Activated CD8-positive, alpha-beta memory T cell treated with anti-CD3 and anti-CD28 coated beads for 4 hours (primary cell): ENCODE measurements at places on chromosomes 7 and 10.

DNA sequence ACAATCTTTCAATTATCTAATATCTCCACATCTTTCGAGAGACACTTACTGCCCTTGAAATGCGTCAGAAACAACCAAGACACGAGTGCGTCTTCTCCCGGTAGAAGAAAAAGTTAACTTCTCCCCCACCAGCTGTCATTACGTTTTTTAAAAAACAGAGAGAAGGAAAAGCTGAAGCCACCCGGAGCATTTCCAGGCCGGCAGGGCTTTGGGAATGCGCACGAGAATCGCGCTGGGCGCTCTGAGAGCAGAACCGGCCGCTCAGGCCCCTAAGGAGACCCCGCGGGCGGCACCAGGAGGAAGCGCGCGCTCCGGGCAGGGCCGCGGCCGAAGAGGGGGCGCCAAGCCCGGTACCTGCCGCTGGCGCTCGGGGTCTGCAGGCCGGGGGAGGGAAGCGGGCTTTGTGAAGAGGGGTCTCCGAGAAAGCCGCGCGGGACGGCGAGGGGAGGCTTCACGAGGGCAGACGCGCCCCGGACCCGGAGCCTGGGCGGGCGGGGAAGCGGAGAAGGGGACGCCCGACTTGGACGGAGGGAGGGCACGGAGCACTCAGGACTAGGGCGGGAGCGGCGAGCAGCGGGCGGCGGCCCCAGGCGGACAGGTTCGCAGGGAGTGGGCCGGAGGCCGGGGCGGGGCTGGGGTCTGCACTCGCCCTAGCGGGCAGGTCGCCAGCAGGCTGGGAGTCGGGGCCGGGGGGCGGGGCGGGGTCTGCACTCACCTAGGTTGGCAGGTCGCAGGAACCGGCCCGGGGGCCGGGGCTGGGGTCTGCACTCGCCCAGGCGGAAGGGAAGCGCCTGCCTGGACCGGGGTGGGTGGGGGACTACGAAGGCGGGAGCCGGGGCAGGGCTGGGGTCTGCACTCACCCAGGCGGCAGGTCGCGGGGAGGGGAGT, 932 bp downstream of the ESYT2 start:
- no peak for DNase-seq

GRCh38 chr7:102153599-102153946, 133.1 kb upstream of the SH2B2 start:
- no peak for DNase-seq

GRCh38 chr10:58335306-58336005, 650 bp downstream of the UBE2D1 start:
- DNase-seq, result no peak

DNA sequence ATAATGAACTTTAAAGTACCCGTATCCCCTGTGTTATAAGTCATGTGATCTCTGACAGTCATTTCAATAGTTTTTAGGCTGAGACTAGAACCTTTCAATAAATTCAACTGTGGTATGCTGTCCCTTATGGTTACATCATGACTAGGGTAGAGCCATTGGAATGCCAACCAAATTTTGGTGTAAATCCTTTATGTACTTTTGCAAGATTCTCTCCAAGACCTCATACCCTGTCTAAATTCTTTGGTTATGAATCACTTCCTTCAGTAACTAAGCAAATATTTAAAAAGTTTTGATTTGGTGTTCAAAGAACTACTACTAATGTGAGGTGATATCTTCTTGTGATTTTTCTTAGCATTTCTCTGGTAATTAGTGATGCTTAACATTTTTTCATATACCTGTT, 20.8 kb upstream of the OR6B1 start:
- DNase-seq, result no peak

- no peak for DNase-seq
These were observed 9.0 kb downstream of the RPEL1 start for GRCh38 chr10:103254538-103255325.

GRCh38 chr7:106864298-106865081, 592 bp upstream of the PIK3CG start:
- no peak for DNase-seq

DNA sequence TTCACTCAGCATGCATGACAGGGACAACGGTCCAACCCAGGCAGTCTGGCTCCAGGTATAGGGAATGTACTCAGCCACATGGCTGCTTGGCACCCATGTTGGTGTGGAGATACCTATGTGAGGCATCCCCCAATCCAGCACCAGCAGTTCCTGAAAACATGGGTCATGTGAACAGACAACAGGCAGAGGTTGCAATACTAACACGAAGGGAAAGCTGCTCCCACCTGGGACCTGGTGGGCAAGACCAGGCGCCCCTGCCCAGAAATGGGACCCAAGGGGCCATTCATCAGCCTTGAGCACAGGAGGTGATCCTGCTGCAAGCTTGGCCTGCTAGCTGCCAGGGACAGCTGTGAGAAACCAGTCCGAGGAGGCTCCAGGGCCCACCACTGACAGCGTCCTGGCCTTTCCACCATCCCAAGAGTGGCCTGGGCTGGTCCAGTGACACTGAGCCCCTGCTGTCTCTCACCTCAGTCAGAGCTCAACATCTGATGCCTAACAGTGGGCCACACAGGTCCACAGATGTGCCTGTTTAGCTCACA, 142.3 kb downstream of the ARHGAP22 start:
- no peak for DNase-seq

DNA sequence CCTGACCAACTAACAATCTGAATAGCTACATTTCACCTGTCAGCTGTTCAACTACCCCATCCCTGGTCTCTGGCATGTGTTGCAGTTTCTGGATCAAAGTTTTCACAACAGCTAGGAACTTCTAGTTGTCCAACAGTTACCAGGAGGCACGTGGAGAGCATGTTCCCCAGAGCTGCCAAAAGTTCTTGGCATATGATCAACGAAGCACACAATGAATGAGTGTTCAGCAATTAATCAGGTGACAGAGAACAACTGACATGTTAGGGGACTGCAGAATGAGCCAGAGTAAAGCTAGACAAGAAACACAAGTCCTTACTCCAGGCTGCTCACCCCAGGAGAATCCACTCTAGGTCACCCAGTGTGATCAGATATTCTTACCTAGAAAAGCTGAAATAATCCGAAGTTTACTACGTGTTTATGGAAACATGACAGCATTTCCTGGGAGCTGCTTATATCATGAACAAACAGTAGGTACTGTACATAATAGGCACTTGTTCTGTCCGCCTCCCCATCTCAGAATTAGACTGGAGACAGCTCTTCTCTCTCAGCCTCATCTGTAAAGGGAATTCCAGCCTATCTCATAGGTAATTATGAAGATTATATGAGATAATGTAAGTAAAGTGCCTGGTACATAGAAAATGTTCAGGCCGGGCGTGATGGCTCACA, 50.6 kb downstream of the ZNF438 start:
- no peak for DNase-seq

DNA sequence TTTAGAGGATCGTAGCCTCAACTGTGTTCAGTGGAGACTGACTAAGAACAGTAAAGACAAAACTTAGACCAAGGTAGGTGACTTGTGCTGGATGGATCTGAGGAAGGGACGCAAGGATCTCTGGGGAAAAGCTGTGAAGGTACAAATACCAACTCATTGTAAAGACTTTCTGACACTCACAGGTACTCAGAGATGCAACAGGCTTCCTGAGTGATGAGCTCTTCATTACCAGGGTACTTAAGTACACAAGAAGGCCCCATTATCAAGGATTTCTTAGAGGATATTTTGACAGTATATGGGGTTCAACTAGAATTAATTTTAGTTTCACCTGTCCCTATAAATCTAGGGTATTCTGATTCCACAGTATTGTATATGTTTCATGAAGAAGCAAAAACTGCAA, 440.7 kb downstream of the PLXDC2 start:
- no peak for DNase-seq

DNA sequence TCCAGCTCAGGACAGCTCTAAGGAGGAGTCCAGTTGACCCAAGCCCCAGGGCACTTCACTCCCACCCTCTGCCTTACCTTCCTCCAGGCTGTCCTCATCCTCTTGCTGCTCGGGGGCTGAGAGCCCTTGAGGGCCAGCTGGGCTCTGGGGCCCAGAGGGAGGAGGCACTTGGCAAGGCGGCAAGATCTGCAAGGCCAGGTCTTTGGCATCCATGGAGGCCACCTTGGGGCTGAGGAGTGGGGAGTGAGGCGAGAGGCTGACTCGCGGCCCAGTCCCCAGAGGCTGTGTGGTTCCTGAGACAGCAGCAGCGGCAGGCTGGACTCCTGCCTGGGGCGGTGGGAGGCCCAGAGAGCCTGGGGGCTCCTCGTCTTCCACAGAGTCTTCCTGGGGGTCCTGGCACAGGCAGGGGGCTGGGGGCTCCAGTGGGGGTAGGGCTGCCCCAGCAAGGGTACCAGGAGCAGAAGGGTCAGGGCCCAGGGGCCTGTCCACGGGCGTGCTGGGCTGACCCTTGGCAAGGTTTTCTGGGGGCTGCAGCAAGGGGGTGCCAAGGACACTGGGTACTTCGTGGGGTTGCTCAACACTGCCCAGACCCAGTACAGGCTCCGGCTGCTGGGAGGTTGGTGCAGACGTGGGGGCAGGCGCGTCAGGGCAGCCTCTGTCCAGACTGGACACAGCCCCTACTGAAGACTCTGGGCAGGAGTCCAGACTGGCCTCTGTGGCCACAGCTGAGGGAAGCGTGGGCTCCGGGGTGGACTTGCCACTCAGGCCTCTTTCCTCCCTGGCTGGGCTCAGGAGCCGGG, 6.5 kb downstream of the NACAD start:
- DNase-seq, result no peak

DNA sequence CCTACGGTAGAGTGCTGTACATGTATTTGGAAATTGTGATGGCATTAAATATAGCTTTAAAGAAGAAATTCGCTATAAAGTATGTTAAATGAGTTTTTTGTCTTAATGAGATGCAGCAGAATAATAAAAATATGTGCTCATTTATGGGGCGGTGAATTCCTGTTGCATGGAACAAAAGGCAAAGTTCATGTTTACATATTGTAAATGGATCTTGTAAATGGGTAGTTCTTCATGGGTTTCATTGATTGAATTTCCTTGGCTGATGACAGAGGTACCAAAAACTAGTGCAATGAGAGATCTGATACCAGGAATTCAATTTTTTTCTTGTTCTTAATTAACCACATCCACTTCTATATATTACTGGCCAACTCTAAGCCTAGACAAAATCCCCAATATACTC, 284.2 kb downstream of the SUGCT start:
- no peak for DNase-seq

DNA sequence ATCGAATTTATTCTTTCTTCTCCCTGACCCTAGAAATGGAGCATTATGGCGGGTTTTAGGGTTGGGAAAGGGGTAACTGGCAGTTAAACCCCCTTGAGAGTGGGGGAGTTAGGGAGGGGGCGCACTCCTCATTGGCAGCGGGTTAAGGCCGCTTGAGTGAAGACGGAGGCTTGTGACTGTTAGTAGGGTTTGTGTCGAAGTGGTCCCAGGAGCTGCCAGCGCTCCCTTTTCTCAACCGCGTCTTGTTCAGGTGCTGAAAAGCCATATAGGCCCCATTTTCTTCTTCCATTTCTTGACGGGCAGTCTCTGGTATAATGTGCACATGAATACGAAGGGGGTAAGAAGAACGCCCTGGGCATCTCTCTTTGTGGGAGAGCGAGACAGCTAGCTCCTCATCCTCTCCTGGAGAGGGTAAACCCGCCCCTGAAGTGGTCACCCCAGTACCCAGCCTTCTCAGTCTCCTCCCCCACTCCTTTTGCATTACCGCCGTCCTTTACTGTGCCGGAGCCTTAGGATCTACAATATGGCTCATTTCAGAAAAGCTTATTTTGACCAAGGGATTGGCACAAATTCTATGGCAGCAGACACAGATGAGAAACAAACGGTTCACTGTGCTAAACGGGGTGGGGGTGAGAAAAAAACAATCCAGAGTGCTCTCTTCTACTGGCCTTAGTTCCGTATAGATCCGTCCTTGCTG, 836 bp downstream of the KMT2E start:
- no peak for DNase-seq

DNA sequence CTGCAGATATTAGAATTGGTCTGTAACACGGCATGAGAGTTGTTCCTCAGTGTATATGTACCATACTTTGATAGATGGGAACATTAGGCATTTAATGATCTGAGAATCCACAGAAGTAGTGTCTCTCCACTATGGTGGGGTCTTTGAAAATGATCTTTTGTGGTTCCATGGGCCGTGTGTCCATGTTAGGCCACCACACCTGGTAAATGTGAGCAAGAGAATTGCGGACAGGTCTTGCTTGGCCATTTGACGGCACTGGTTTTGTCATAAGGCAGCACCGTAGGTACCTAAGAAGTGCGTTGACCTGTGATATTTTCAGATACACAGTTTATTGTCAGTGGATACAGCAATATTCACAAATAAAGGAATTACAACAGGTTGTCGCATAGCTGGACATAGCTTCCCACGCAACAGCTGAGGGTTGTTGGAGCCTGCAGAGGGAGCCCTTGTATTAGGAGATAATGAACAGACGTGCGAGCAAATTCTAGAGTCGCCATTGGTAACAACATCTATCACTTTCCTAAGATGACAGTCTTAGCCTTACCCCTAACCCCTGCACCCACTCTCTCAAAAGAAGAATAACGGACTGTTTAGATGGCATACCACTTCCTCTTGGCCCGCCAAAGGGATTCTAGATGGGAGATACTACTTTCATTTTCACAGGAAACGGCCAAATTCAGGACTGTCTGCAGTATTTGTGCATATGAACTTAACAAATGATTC, 111.4 kb downstream of the COL28A1 start:
- no peak for DNase-seq

DNA sequence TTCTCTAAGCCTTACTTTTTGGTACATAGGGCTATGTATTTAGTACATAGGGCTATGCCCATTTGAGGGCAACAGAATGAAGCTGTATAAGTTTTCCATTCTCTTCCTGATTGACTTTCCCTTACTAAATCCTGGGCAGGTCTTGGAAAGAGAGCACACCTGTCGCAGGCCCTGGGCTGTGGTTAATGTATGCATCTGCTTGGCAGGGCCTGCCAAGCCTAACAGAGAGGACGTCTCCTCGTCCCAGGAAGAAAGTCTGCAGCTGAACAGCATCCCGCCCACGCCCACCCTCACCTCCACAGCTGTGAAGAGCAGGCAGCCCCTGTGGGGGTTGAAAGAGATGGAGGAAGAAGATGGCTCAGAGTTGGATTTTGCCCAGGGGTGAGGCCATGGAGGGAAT, 8.9 kb upstream of the PVRIG start:
- DNase-seq, result no peak

DNA sequence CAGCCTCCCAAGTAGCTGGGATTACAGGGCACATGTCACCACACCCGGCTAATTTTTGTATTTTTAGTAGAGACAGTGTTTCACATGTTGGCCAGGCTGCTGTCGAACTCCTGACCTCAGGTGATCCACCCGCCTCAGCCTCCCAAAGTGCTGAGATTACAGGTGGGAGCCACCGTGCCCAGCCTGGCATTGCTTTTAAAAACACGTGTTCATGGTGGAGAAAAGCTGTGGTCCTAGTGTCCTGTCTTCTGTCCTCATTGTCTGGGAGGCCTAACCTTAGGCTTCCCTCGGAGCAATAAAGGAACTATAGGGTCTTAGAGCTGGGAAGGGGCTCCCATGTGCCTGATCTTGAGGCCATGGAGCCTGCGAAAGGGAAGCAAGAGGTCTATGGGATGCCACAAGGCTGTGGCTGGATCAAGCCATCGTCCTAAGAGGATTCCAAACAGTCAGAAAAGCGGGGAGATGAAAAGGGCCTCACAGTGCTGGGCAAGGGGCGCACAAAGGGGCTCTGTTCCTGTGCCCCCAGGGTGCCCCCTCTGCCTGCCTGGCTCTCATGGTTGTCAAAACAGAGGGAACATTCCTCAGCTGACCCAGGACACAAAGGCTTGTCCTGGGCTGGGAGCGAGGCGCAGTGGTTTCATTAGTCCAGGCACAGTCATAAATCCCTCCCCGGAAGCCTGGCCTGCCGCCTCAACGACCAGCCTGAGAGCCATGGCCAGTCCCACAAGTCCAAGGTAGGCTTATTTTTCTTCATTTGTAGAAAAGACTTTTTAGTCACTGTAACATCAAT, 106.6 kb upstream of the TNS3 start:
- DNase-seq, result no peak
